ENCODE measurements at places on chromosomes 2 and 18.

DNA sequence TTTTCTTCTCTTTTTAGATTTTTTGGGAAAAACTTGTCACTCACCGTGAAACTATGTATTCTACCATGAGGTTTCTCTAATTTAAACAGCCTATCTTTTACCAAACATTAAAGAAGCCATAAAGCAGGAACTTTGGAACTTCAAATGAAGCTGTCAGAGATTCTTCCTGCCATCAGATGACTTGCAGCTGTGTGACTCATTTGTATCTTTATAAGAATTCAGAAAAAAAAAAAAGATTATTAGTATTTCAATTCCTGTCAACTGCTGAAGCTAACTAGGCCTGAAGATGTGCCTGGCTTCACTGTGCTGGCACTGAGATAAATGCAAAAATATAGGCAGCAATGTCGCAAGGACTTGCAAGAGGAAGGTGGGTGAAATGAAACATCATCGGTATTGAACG is 1399.1 kb upstream of the PIK3C3 start:
- no peak for DNase-seq

- no peak for DNase-seq
These were observed 10.4 kb downstream of the CIB4 start for GRCh38 chr2:26630669-26631360.

GRCh38 chr2:215787025-215787424 is 226.3 kb downstream of the MREG start:
- DNase-seq = no peak

- no peak for DNase-seq
These were observed 223.6 kb downstream of the ACTR3 start for GRCh38 chr2:114113518-114113917.

- no peak for DNase-seq
These were observed 410 bp upstream of the TGIF1 start for GRCh38 chr18:3449512-3450011.

- DNase-seq = no peak
These were observed 776 bp upstream of the SPEG start for GRCh38 chr2:219433666-219434467.

- DNase-seq = no peak
These were observed 815 bp downstream of the GPBAR1 start for GRCh38 chr2:218261423-218262236.

DNA sequence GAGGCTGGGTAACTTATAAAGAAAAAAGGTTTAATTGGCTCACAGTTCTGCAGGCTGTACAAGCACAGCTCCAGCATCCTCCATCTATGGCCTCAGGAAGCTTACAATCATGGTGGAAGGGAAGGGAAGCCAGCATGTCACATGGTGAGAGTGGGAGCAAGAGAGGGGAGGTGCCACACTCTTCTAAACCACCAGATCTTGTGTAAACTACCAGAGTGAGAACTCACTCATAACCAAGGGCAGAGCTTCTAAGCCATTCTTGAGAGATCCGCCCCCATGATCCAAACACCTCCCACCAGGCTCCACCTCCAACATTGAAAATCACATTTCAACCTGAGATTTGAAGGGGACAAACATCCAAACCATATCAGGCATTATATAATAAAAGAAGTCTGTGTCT is 121.6 kb upstream of the CDC42EP3 start:
- no peak for DNase-seq

DNA sequence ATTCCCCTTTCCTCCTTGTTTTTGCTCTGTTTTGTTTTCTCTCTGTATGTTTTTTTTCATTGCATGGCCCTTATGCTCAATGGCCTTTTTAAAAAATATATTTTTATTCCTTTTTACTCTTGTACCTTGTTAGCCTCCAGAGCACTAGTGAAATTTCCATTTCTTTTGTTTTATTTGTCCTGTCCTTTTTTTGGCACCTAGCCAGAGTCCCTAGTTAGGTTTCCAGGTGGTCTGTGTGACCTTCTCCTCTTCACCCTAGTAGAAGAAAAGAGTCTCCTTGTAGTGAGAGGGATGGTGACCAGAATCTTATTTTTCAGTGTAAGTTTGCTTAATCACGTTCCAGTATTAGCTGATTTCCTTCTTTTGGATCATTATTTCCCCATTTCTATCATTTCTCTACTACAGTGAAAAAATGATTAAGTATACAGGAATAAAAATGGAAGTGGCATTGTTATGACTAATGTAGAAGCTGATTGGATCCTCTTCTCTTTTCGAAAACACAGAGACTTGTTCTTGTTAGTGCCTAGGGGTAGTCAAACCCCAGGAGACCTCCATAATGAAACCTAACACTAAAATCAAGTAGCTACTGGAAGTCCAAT is 65.9 kb downstream of the NBEAL1 start:
- no peak for DNase-seq

GRCh38 chr18:3652380-3653262 is 202.6 kb downstream of the TGIF1 start:
- peak; percentile 14 for DNase-seq

GRCh38 chr18:51345848-51346391 is 148.4 kb upstream of the MEX3C start:
- no peak for DNase-seq

GRCh38 chr18:46893360-46893759 is 23.9 kb downstream of the PIAS2 start:
- no peak for DNase-seq

DNA sequence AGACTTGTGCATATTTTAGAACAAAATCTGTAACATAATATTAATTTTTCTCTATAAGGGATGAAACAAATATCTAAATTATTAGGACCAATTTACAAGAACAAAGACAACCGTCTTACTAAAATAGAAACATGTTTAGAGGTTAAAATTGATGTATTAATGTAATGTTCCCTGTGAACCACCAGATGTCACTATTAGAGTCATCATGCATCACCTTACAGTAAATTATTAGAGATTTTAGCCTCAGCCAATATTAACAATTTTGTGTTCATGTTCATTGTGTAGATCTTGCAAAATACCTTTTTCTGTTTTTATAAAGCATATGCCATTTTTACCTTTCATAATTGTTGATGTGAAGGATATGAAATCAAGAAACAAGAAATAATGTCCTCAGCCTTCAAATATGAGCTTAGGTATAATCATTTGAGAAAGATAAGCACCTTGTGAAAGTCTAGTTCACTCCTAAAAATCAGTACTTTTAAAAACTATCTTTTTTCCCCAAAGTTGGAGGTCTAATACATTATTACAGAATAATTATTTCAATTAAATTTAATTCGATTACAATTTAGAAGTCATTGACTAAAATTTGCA is 344.3 kb upstream of the KCNH7 start:
- DNase-seq = no peak

GRCh38 chr2:189024901-189025618 is 50.9 kb downstream of the COL3A1 start:
- no peak for DNase-seq

- no peak for DNase-seq
These were observed 56.8 kb downstream of the DSC3 start for GRCh38 chr18:30985753-30986152.

DNA sequence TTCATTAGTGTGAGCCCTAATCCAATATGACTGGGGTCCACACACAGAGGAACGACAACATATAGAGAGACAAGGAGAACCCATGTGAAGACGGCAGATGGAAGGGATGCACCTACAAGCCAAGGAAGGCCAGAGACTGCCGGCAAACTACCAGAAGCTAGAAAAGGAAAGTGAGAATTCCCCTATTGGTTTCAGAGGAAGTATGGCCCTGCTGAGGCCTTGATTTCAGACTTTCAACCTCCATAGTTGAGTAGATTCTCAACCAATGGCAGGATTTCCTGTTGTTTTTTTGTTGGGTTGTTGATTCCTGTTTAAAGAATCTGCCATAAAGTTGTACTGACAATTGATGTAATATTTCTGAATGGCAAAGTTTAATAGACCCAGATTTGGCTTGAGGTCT is 241.5 kb downstream of the SATB2 start:
- no peak for DNase-seq

DNA sequence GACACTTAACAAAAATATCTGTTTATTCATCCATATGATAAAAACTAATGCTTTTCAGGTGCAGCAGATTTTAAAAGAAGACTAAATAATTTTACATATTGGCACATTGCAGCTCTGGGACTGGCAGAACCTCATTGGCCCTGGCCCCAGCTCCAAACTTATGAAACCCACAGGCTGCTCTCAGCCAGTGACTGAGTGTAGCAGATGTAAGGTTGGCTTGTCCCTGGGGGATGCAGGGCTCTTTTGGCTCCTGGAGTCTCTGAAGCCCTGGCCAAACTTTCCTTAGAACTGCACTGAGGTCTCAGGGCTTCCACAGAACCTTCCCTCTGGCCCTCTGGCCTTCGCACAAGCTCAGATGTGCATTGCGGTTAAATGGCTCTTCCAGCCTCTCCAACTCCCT is 725.0 kb upstream of the SOX11 start:
- DNase-seq = no peak

DNA sequence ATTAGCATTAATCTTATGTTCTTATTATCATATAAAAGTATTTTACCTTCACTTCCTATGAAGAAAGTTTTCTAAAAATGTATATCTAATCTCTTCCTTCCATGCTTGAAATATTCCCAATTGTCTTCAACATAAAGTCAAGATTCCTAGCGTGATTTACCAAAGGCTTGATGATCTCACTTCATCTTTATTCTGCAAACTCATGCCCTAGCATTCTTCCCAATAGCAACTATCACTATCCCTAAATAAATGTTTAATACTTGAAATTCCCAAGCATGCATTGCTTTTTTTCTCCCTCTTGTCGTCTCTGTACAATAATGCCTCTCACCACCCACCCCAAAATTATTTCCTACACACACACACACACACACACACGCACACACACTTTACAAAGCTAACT is 125.8 kb downstream of the VWC2L start:
- no peak for DNase-seq

- no peak for DNase-seq
These were observed 134.9 kb upstream of the CNTNAP5 start for GRCh38 chr2:123890148-123890547.

GRCh38 chr2:173664513-173664910 is 300.7 kb downstream of the SP3 start:
- DNase-seq = no peak

DNA sequence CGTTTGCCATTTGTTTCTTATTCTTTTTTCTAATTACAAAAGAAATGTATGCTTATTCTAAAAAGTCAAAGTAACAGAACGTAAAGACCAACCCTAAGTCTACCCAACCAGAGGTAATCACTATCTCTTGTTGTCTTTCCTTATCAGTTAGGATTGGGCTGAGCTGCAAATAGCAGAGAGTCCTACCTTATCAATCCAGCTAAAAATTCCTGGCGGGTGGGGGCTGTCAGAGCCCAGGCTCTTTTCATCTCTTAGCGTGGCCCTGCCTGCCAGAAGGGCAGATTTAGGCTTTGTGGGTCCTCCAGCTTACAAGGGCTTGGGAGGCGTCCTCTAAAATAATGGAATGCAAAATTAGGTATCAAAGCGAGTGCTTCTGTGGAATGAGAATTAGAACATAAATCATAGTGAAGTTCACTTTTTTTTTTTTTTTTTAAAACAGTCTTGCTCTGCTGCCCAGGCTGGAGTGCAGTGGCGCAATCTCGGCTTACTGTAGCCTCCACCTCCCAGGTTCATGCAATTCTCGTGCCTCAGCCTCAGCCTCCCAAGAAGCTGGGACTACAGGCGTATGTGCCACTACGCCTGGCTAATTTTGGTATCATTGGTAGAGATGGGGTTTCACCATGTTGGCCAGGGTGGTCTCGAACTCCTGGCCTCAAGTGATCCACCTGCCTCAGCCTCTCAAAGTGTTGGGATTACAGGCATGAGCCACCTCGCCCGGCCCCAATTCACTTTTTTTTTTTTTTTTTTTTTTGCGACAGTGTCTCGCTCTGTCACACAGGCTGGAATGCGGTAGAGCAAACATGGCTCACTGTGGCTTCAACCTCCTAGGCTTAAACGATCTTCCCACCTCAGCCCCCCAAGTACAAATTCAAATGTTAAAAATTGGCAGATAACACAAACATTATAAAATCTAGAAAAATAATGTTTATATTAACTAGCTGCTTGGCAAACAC is 57.4 kb upstream of the B3GNT7 start:
- DNase-seq = no peak

DNA sequence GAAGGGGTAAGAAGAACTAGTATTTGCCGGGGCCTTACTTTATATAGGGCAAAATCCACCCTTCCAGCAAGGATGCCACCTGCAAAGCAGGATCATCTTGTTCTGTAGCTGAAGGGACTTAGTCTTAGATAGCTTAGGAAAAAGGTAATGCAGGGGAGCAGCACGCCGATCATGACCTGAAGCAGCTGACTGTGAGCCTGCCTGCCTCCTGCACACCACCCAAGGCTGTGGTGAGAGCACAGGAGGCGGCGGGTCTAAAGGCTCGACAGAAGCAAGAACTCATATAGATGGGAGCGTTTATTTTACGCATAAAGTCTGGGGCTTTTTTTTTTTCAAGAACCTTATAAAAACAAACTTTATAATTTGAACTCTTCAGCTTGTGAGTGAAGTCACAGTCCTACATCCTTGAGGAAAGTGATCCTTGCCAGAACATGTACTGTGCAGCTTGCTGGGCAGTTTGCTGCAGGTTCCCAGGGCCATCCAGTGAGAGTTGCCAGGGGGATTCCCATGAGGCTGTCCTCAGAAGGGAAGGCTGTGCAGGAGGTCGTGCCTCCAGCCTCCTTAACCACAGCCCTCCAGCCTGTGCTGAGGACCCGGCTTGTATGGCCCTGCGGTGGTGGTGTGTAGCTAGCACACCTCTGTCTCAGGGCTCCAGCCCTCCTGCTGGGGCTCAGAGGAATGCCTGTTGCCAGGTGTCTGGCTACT is 92.1 kb downstream of the RNF144A start:
- no peak for DNase-seq

GRCh38 chr18:51290860-51291259 is 93.4 kb upstream of the MEX3C start:
- DNase-seq = no peak

GRCh38 chr2:52622266-52622665 is 1145.3 kb upstream of the CHAC2 start:
- no peak for DNase-seq

DNA sequence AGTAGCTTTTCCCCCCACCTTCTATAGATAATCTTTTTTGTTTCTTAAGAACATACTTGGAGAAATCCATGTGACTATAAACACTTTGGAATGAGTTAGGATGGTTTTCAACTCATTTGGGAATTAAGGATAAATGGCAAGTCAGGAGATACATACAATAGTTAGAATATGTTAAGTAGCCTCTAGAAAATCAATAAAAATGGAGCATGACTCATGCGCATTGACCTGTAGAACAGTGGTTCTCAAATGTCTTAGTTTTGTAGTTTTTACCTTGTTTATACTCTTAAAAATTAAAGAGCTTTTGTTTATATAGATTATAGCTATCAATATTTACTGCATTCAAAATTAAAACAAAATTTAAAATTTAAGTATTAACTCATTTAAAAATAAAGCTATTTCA is 24.7 kb downstream of the NUP35 start:
- no peak for DNase-seq

Data from stimulated activated CD8-positive, alpha-beta memory T cell treated with anti-CD3 and anti-CD28 coated beads, Interleukin-15, amount 100 ng/mL, for 4 hours (primary cell).